ENCODE measurements at places on chromosomes 11 and 22.

DNA sequence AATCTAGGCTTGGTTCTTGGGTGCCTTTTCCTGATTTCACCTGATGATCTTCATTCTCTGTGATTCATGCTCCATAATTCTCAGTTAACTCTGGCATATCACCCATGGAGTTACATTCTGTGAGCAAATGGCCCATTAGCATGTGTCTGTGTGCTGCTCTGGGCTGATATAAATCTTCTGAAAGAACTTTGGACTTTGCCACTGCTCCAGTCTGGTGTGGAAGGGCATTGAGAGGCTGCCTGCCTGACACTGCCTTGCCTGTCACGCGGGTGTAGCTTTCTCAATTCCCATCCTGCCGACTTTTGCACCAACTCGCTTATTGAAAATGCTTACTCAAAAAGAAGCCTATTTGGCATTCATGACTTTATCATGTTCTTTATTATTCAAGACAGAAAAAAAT lies 42.2 kb downstream of the FAT3 start:
- DNase-seq: no peak

- DNase-seq: no peak
Observed at GRCh38 chr22:44884968-44885805, 124.6 kb downstream of the PHF21B start.

DNA sequence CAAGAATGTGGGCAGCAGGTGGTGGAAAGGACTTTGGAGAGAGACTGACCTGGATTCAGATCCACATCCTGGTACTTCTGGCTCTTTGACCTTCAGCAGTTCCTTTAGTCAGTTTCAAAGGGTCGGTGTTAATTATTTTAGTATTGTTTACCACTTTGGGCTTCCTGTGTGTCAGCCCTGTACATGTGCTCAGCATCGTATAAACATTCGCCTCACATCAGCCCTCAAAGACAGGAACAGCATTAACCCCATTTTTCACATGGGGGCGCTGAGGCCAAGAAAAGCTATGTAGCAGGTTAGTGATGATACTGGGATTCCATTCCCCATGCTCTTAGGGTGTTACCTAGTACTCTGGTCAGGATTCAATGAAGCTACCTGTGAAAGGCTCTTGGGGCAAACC lies 72.1 kb upstream of the YWHAH start:
- no peak for DNase-seq

DNA sequence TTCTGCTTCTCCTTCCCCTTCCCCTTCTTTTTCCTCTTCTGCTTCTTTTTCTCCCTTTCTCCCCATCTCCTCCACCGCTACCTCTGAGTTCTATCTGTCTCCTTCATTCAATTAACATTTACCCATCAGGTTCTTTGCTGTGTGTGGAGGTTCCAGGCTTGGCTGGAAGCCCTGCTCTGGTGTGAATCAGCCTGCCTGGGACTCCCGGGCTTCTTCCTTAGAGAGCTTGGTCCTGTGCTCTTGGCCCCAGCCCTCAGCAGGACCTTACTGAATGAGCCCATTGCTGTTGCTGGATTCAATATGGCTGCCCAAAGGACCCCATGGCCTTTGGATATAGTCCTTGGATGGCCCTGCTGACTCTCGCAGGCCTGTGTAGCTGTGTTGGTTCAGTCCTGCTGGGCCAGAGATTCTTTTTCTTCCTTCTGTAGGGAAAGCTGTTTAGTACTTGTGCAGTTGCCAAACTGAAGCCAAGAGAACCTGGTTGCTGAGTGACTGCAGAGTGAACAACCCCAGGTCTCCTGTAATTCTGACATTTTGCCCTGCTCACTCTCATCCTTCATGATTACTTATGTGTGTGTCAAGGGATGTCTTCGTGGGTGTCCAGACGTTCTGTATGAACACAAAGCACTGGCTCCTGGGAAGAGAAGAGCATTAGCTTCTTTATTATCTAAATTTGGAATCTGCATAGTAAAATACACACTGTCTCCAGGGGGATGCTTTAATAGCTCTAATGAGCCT lies 81.0 kb upstream of the ZBED5 start:
- no peak for DNase-seq

DNA sequence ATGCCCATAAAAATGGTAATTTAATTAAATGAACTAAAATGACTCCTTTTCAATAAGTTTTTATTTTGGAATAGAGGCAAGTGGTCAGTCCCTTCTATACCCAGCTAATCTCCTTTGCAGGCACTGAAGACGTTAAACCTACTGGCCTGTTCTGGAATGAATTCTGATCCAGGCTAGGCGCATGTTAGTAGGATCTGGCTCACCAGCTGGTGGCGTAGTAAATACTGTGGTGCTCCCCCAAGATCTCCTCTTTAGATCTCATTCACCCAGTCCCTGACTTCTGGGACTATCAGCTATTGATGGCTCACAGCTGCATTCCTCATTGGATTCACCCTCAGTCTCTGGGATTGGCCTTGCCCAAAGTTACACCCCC lies 173.7 kb upstream of the DDI1 start:
- no peak for DNase-seq
